ENCODE measurements at places on chromosomes 16 and 17.
A peak's percentile ranks its signal among the peaks of the same experiment; 100 is the strongest.

DNA sequence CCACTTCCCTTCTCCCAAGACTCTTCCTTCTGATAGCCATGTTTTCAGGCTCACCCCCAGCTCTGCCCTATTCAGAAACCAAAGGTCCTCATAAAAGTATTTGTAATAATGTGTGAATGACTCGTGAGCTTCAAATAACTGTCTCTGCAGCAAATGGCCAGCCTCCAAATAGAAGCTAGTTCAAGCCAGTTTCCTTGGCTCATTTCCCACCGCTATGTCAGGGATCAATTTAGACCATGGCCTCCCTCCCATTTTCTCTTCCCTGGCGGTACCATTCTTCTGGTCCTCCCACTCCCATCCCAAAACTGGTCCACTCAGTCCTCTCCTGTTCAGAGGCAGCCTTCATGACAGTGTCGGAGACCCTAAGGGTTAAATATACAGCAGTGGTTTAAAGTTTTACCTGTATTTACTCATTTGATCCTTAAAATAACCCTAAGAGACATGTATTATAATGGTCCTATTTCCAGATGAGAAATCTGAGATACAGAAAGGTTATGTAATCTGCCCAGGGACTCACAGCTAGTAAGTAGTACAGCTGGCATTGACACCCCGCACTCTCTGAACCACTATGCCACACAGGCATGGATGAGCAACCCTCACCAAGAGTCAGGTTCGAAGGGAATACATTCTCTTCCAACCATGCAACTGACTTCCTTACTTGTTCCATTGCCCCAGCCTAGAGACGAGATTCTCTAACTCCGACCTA lies 42.9 kb downstream of the GAS7 start:
- DNase-seq = peak; percentile 75

DNA sequence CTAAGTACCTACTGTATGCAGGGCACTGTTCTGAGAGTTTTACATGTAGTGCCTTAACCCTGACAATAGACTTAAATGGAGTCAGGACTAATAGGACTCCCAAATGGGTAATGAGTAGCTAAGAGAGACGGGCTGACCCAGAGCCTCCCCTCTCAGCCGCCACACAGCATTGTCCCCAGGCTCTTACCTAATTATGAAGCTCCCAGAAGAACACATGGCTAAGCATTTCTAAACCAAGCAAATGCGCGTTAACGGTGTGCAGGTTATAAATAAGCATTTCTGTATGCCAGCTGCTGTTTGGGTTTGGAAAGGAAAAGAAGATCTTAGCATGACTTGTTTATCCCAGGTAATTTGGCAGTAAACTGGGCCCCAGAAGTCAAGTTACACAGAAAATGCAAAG lies 14.3 kb downstream of the KATNIP start:
- DNase-seq = no peak

DNA sequence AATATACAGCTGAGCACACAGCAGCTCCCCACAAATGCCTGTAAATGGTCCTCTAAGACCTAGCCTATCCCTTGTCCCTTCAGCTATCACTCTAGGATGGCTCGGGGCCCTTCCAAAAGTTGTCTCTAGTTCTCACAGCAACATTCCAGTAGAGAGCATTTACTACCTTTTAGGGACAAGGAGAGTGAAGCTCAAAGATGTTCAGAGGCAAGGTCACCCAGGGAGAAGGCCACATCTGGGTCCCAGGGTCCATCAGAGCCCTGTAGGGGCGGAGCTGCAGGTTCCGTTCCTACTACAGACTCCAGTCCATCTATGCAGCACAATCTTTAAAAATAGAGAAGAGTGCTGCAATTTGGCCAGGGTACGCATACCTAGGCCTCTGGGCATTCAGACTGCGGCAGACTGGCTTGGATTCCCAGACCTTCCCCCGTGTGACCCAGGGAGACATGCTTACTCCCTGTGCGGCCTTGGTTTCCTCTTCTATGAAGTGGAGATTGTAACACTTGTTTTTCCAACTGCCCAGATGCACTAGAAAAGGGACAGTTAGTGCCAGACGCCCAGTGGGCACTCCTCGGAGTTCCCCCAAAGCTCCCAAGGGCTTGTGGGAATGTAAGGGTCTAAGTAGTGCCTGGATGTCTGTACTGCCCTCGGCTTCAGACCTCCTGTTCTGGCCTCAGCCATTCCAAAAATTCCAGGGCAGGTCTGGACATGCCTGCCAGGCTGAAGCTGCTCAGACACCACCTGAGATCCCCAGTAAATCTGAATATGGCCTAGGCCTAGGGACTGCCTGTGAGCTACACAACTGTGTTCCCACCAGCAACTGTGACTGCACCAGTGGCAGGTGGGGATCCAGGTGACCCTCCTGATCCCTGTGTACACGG lies 2.5 kb downstream of the SLC12A4 start:
- DNase-seq = peak; percentile 42

GRCh38 chr16:81448154-81449131 lies 3.8 kb downstream of the CMIP start:
- no peak for DNase-seq

- no peak for DNase-seq
Measured at GRCh38 chr17:9212376-9213302, 191.3 kb downstream of the NTN1 start.

- no peak for DNase-seq
Measured at GRCh38 chr17:45172232-45172540, 10.5 kb downstream of the HEXIM2 start.

- no peak for DNase-seq
Measured at GRCh38 chr16:28504707-28505404, 1.8 kb downstream of the IL27 start.

DNA sequence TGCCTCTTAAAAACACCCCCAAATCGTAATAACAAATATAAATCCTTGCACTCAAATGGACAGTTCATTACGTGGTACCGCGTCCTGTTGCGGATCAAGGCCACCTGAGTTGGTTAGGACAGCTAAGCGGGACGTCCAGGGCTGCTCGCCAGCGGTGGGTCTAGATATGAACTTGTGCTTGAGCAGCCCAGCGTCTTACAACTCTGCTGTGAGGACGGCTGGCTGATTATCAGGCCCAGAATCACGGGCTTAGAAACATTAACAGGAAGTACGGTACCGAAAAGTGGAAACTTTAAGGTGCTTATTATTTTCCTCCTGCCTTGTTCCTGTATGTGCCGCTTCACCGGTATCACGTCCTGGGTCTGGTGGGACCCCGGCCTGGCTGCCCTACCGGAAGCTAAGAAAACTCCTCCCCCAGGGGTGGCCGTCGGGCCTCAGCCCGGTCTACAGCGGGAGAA lies 832 bp upstream of the SRRM2 start:
- DNase-seq = peak; percentile 20

DNA sequence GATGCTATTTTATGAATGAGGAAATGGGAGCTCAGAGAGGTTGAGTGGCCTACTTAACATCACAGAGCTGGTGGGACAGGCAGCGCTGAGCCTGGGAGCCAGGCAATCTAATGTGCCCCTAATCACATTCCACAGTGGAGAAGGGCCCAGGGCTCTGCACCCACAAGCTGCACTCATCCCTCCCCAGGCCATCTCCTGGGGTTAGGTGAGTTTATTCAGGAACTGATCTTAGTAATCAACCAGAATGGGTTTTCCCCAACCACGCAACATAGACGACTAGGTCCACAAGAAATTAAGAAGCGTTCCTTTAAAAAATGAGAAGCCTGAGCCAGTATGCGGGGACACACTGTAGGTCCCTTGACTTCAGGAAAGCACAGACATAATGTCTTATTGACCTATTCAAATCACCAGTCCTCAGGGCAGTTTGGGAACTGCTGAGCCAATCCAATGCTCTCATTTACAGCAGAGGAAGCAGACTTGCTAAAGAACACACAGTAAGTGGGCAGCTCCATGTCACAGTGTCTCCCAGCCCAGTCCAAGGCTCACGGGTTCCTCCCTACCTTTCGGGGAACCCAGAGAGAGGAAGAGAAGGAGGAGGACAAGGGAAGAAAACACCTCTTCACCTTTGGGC lies 2.3 kb downstream of the MPP3 start:
- DNase-seq = no peak

DNA sequence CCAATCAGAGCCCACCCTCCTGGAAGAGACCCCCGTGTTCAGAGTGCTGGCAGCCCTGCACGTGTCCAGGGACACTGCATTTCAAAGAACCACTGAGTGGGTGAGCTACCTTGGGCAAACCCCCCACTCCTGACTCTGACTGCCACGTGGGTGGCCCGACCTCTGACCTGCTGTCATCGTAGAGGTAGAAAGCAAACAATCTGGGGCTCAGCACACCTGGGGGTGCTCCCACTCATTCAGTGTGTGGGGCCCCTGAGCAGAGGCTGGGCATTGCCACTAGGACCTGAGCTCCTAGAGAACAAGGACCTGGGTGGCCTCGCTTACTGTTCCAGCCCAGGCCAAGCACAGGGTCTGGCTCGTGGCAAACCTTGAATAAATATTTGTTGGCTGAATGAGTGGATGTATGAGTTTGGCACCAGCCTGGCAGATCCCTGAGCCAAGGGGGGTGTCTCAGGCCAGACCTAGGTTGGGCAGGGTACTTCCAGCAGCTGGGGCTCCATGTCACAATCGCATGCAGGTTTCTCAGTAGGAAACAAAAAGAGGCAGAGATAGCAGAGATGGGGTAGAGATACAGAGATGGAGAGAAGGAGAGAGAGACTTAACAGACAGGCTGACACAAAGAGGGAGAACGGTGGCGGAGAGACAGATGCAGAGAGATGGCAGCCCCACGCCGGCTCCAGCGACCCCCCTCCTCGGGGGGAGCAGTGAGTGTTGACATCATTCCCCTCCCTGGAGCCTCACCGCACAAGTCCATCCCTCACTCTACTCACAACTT lies 5.4 kb upstream of the DRC7 start:
- no peak for DNase-seq

DNA sequence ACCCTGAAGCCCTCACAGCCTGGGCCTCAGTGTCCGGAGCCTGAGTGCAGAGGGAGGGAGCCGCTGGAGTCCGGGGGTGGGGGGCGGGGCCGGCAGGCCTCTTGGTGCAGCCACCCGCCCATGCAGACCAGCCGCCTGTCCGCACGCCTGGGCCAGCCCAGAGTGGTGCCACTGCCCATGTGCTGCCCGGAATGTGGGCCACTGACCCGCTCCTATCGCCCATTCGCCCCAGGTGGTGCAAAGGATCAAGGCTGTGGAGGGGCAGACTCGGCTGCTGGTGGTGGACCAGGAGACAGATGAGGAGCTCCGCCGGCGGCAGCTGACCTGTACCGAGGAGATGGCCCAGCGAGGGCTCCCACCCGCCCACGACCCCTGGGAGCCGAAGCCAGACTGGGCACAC lies 2.6 kb downstream of the NHERF2 start:
- no peak for DNase-seq

DNA sequence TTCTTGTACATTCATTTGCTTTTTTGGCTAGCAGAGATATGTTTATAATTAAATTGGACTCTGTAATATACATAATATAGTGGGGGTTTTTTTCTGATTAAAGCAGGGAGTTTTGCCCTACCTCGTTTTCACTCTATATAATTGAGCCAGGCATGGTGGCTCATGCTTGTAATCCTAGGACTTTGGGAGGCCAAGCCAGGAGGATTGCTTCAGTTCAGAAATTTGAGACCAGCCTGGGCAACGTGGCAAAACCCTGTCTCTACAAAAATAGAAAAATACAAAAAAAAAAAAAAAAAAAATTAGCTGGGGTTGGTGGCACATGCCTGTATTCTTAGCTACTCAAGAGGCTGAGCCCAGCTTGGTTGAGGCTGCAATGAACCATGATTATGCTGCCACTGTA lies 42.2 kb downstream of the PAFAH1B1 start:
- no peak for DNase-seq

DNA sequence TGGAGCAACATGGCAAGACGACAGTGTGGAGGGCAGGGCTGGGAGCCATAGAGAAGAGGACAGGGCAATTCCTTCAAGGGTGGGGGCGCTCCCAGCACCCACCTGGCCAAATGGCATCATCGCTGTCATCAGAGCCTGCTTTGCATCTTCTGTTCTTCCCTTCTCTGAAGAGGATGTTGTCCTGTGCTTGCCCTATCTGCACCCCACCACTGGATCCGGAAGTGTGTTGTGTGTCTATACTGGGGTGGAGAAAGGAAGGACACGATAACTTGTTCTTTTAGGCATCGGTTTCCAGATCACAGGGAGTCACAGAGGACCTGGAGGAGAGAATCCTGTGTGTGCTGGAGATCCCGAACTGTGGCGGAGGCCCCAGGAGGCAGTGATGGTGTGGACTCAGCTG lies 25.7 kb upstream of the ANKRD40CL start:
- DNase-seq = no peak

- no peak for DNase-seq
Measured at GRCh38 chr16:23712976-23713375, at the start of gene ERN2. ERN2 (minus strand) TSS chr16:23713222; CDS start chr16:23713187, 35 bp downstream.
